ENCODE measurements at places on chromosomes 2 and 18.
A peak's percentile ranks its signal among the peaks of the same experiment; 100 is the strongest.

DNA sequence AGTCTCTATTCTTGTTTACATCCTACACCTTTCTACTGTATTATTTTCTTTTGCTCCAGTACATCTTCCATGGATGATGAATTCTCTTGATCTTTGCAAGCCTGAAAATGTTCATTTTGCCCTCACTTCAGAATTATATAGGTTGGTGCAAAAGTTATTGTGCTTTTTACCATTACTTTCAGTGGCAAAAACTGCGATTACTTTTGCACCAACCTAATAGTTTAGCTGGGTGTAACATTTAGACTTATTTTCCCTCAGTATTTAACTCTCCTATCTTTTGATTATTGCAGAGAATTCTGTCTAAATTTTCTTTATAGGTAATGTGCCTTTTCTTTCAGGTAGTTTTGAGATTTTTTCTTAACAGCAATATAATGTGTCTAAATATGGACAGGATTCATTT, 81.8 kb downstream of the SS18 start:
- no peak for DNase-seq

GRCh38 chr18:31042406-31043181, at the start of gene DSC3:
TSS of gene DSC3 (minus strand) at chr18:31042742. CDS start at chr18:31042660, 82 bp downstream.
- no peak for DNase-seq

DNA sequence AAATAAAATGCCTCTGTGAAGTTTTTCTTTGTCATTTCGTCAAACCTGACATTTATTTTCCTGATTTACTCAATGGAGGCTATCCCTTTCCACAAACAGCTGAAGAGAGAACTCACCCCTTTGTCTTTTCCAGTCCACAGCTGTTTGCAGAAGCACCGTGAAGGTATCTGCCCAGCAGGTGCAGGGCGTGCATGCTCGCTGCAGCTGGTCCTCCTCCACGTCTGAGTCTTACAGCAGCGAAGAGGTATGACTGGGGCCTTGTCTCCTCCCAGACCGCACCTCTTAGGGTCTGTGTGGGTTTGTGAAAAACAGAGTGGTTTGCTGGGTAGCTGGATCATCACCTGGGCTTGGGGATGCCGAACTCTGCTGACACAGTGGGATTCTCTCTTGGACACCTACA, 9.7 kb downstream of the SPP2 start:
- no peak for DNase-seq

DNA sequence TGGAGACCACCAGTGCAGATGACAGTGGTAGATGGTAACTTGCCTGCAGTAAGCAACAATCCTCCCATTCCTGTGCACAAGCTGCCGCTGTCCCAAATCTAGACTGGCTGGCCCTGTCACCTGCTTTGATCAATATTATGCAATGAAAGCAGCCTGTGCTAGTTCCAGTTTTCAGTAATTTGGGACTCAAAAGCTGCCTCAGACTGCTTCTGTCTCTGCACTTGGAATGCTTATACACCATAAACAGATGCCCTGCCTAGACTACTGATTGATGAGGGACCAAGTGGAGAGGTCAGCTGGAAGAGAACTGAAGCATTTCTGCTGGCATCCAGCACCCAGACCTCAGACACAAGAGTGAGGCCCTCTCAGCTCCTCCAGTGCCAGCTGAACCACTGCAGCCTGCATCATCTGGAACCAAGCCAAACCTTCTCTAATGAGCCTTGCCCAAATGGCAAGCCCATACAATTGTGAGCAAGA, 24.9 kb downstream of the CCBE1 start:
- DNase-seq = peak; percentile 62

- no peak for DNase-seq
These were observed 110.0 kb downstream of the TCF4 start for GRCh38 chr18:55477860-55478581.

DNA sequence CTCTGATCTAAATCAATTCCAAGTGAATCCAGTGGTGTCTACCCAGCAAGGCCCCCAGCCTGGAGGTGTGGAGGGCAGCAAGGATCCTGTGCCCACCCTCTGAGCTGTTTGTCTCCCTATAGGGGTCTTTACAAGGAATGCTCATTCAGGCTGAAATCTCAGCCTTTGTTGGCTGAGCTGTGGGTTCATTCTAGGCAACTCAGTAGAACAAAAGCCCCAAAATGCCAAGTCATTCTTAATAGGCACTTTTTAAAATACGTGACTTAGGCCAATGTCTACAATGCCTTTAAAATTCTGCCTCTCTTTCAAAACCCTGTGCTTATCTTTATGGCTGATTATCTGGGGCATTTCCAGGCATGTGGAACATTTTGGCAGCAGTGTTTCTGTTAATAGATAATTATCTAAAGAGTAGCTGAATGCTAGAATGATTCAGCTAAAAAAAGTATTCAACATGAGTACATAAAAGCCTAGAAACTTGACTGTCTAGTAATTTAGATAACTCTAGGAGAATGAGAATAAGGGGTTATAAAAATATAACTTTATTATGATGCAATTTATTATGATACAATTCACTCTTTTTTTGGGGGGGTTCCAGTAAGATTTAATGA, 7.4 kb downstream of the UGT1A6 start:
- DNase-seq = peak; percentile 97

GRCh38 chr2:4221845-4222244, 518.5 kb downstream of the DCDC2C start:
- DNase-seq = no peak

Measured in renal cortical epithelial cell (primary cell).